ENCODE measurements at places on chromosomes 6 and 20.

DNA sequence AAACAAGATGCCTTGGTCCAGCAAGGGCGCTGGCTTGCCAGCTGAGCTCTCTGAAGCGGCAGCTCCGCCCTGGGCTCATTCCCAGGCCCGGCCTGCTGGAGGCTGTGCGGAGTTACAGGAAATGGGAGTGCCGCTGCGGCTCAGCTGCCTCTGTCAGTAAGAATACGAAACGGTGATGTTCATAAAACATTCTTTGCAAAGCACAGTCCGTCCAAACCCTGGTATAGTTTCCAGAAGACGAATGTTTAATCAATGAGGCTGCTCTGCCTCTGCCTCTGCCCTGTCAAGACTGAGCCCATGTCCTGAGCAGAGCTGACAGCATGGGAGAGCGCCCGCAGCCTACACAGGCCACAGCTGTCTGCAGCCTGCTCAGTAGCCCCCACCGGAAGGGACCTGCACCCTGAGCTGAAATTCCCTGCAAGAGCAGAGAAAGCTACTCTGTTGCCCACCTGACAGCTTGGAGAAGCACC, 153.3 kb upstream of the SNX9 start:
- DNase-seq = no peak

DNA sequence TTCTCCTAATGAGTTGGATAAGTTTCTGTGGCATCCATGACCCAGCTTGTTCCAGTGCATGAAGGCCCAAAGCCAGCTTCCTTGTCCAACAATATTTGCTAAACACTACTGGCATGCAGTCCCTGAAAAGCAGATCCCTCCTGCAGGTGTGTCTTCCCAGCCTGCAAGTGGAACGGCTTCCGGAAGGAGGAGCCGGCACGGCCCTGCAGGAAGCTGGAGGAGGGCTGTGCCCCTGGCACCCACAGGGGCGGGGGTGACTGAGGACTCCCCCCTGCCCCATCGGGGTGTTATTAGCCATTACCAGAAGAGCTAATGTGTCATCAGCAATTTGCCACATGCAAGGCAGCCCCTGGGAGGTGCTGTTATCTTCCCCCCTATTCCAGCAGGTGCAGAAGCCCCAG, 27.4 kb downstream of the NPEPL1 start:
- no peak for DNase-seq

DNA sequence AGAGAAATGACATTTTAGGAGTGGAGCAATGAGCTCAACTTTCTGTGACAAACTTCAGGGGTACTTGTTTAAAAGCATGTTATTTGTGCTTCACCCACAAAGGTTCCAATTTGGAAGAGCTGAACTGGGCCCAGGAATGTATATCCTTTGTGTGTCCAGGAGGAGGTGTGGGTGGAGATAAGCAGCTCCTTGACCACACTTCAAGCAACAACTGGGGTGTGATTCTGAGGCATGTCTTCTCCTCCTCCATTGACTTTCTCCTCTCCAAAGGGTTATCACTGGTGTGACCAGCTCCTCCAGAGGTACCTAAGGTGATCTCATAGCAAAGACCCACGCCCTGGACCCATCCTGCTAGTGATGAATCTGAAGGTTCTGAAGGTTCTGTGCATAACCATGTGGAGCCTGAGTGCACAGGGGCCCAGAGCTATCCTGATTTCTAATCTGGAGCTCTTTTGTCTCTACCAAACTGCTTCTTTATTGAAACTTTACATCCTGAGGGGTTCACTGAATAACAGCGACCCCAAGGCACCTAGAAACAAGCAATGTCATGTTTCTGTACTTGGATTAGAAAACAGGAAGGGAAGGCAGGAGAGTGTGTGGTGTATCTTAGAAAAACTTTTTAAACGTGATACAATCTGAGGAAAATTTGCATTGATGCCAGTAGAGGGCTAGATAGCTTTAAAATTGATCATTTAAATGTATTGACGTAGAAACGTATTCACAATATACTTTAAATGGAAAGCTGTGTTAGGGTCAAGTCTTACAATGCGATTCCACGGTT, 60.9 kb upstream of the CD93 start:
- DNase-seq = no peak

DNA sequence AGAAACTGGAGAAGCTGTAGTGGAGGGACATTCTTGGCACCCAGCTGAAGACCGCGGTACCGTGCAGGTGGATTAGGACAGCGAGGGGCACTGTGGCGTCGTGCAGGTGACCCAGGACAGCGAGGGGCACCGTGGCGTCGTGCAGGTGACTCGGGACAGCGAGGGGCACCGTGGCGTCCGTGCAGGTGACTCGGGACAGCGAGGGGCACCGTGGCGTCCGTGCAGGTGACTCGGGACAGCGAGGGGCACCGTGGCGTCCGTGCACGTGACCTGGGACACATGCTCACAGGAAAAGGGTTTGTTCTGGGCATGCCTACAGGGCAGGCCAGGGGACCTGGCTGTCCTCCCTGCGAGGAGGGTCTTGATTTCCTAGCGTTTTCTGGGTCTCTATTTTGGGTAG, 29.2 kb upstream of the SMOC2 start:
- DNase-seq = no peak

- no peak for DNase-seq
Observed at GRCh38 chr6:122710908-122711635, 68.4 kb upstream of the FABP7 start.

GRCh38 chr20:57879779-57880570, 170.2 kb upstream of the PMEPA1 start:
- DNase-seq = no peak

GRCh38 chr20:35595456-35595855, 20.2 kb upstream of the SPAG4 start:
- no peak for DNase-seq

- DNase-seq = no peak
Observed at GRCh38 chr6:40552941-40553340, 34.2 kb downstream of the LRFN2 start.

- no peak for DNase-seq
Observed at GRCh38 chr6:113394729-113395128, 462.4 kb upstream of the MARCKS start.

DNA sequence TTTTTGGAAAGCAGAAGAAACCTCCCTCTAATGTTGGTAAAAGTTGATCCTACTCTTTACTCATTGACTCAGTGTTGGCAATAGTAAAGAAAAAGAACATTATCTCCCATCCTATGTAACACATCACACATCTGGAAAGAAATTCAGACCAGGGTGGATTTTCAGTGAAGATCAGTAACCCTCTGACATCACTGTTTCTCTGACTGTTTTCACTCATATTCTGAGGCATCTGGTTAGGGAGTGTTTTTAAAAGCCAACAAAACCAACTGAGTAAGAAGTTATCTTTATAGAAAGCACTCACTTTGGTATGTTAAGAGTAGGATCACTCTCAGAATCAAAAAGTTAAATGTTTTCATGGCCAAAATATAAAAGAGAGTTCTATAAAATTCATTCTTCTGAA, 143.6 kb downstream of the DST start:
- no peak for DNase-seq

- no peak for DNase-seq
Observed at GRCh38 chr20:49894073-49894470, 21.3 kb downstream of the SPATA2 start.

- no peak for DNase-seq
Observed at GRCh38 chr6:137919837-137920730, 53.0 kb downstream of the TNFAIP3 start.

GRCh38 chr6:128252341-128253176, 267.8 kb downstream of the PTPRK start:
- no peak for DNase-seq

- no peak for DNase-seq
Observed at GRCh38 chr6:79152269-79152737, 74.2 kb upstream of the PHIP start.

GRCh38 chr20:5222919-5223634, 93.7 kb downstream of the PROKR2 start:
- DNase-seq = peak; percentile 55

DNA sequence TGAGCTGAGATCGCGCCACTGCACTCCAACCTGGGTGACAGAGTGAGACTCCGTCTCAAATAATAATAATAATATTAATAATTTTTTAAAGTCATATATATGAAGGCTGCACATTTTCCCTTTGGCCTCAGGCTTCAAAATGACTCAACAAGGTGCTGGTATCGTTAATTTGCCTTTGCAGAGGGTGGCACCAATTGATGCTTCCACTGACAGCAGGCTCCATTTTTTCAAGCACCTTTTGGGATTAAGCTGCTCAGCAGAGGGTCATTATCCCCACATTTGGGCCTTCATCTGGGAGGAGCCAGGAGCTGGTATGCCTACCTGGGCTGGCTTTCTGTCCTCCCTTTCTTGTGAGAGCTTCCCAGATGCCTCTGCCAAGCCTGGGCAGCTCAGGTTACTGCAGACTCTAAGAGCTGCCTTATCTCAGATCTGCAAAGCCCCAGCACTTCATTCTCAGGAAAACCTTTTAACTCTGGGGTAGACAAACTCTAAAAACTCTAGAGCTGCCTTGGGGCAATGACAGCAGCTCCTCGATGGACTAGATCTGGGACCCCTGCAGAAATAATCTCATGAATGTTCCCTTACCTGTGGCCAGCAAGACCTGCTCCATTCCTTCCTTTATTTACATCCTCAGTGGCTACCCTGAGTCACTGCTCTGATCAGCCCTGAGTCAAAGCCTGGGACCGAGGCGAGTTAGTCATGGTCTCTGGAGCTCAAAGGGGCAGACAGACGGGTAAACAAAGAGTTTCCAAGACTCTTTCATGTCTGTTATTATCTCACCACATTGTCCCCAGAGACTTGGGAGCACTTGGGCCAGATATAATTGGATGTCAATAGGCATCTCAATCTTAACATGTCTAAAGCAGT, 80.0 kb upstream of the EYA2 start:
- no peak for DNase-seq

GRCh38 chr6:143522039-143522600, 10.6 kb upstream of the FUCA2 start:
- DNase-seq = no peak

DNA sequence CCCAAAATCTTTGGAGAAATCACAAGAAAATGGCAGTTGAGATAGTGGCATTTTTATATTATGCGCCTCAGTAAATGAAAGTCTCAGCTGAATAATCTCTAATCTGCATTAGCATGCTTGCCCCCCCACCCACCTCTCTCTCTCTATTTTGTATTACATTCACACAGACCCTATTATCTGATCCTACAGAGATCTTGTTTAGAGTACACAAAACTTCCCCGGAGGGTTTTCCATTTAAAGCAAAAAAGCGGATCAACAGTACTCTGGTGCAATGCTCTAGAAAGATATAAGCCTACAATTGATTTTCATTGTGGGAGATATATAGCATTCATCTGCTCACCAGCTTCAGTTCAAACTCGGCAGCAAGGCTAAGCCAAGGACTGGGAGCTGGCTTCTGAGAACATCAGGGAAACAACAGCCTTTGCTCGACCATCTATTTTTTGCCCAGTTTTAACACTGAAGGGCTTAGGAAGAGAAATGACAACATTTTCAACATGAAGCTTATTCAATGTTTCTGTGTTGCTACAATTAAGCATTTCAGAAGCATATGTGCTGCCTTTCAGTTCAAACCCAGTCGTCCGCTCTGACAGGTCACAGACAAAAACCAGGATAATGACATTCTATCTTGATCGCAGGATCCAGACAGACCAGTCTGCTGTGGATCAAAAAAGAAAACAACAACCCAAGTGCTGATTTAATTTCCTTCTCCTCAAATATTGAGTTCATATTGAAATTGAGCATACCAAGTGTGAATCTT, 137.6 kb upstream of the ATXN1 start:
- DNase-seq = no peak

GRCh38 chr6:53612651-53613050, 52.9 kb downstream of the KLHL31 start:
- no peak for DNase-seq

DNA sequence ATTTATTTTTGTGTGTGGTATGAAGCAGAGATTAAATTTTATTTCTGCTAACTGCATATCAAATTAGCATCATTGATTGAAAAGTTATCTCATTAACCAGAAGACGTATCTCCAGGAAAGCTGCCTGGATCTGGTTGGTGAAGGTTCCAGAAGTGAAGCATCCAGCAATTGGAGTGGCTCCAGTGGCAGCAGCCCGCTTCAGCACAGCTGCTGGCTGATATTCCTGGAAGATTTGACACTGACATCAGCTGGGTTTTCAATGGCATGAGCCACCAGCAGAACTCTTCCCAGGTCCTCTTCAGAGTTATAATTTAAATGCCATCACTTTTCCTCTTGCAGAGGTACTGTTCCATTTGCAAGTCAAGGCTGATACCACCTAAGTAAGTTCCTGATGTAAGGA, 363.5 kb downstream of the BCKDHB start:
- DNase-seq = no peak

- no peak for DNase-seq
Observed at GRCh38 chr6:7906741-7907140, 3.8 kb downstream of the TXNDC5 start.

- DNase-seq = no peak
Observed at GRCh38 chr6:105177556-105177955, 2.3 kb downstream of the POPDC3 start.

DNA sequence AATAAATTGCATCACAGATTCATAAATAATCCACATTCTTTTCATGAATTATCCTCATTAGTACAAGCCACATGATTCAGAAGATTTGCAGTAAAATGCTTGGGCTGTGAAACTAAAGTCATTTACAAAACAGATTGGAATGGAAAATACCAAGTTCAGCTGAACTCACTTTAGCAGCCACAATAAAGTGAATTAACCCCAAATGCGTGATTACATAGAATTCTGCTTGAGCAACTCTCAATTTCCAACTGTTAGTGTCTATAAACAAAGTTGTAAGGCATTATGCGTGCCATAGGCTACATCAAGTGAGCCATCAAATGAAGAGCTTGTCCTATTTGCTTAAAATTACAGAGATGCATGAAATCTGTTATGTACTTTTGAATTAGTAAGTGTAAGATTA, 60.4 kb upstream of the GFRAL start:
- DNase-seq = no peak

DNA sequence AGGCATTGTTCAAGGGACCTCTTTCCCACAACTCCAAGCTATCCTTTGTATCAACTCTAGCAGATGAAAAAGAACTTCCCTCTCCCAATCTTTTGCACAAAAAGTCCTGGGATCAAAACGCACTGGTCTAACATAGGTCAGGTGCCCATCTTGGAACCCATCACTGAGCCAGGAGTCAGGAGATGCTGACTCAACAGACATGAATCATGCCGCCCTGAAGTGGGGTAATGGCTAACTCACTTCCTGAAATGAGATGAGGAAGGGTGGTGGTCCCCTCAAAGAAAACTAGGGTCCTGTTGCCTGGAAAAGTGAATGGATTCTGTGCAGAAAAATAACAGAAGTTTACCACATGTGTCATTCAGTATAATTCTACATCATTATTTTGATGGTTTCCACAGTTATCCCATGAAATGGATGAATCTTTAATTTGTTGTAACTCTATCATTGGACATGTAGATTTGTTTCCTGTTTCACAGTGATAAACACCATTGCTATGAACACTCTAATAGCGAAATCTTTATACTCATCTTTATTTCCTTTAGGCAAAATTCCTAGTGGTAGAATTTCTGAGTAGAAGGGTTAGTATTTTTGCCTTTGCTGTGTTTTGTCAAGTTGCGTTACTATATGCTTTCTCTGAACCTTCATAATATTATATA, 151.3 kb downstream of the SLC16A10 start:
- no peak for DNase-seq

GRCh38 chr20:58416835-58417234, 27.8 kb downstream of the VAPB start:
- DNase-seq = peak; percentile 32

- DNase-seq = no peak
Observed at GRCh38 chr6:159904497-159904911, 13.7 kb downstream of the MAS1 start.

GRCh38 chr6:45132658-45133294, 195.4 kb upstream of the RUNX2 start:
- no peak for DNase-seq

All from CD4-positive, alpha-beta T cell treated with Interleukin-4 for 4 hours (primary cell).